Left renal cortex interstitium (tissue), 4 donors: ENCODE measurements at places on chromosomes 2 and 18.

GRCh38 chr2:210442878-210443277 is 33.7 kb downstream of the LANCL1 start:
- no peak for DNase-seq

GRCh38 chr2:75403991-75404428 is 156.7 kb downstream of the EVA1A start:
- DNase-seq: no peak

- DNase-seq: no peak
Measured at GRCh38 chr2:223060201-223060825, 8.3 kb downstream of the KCNE4 start.

GRCh38 chr2:43537137-43537536 is 58.7 kb downstream of the THADA start:
- DNase-seq: no peak

DNA sequence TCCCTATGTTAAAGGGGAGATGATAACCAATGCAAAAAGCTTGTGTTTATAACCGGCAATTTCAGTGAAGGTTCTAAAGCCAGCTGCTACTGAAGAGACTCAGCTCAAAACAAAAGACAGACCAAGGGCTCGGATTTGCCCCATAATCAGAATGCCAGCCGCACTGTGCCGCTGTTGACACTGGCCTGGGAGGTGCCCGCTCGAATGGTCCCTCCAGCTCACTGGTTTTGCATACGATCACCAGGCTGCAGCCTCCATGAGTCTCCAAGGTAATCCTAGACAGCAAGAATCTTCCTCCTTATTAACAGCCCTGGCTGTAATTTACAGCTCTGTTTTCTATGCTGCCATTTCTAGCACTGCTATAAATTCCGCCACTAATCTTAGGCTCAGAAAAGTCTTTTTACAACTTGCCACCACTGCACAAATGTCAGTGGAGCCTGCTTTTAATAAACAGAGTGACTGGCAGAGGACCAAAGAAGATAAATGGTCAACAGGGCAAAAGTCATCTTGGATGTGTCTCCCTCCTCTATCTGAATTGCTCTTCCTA is 155.7 kb upstream of the SH3BP4 start:
- peak; percentile 39 for DNase-seq
